Caco-2 (cell line): ENCODE measurements at places on chromosomes 16 and 17. TPM values are rescaled to one million over a fixed set of nuclear protein-coding genes. Genes with fewer than 3 reads are reported as not detected.

- DNase-seq = no peak
- H3K27me3 ChIP-seq = no peaks in the 10 kb centered on the region
- peak overlapping the region; percentile 98 for H3K27ac ChIP-seq
- peaks cover 54% of the 10 kb centered on the region for H3K4me1 ChIP-seq
- peaks cover 7% of the 10 kb centered on the region for H3K36me3 ChIP-seq
These were observed 46.8 kb downstream of the FOXK2 start for GRCh38 chr17:82566129-82566960.

- H3K27me3 ChIP-seq = no peaks in the 10 kb centered on the region
- no peak overlapping the region for H3K4me3 ChIP-seq
- no peaks in the 10 kb centered on the region for H3K36me3 ChIP-seq
These were observed 28.6 kb upstream of the PIK3R6 start for GRCh38 chr17:8896087-8896486.

GRCh38 chr17:80461528-80462160 lies 14.8 kb downstream of the NPTX1 start:
- no peak overlapping the region for H3K27ac ChIP-seq
- no peak for DNase-seq
- no peaks in the 10 kb centered on the region for H3K27me3 ChIP-seq
- no peaks in the 10 kb centered on the region for H3K36me3 ChIP-seq
- H3K4me3 ChIP-seq = no peak overlapping the region
- no peaks in the 10 kb centered on the region for H3K4me1 ChIP-seq

- H3K4me1 ChIP-seq = no peaks in the 10 kb centered on the region
- no peak for DNase-seq
- no peaks in the 10 kb centered on the region for H3K27me3 ChIP-seq
- no peaks in the 10 kb centered on the region for H3K36me3 ChIP-seq
- no peak overlapping the region for H3K4me3 ChIP-seq
- no peak overlapping the region for H3K27ac ChIP-seq
These were observed 2.7 kb downstream of the MYH13 start for GRCh38 chr17:10370016-10370608.

GRCh38 chr16:56363781-56364565 lies 61.4 kb downstream of the AMFR start:
- no peak for DNase-seq
- H3K27me3 ChIP-seq = no peaks in the 10 kb centered on the region
- H3K4me3 ChIP-seq = no peak overlapping the region
- peaks cover 1% of the 10 kb centered on the region for H3K36me3 ChIP-seq

DNA sequence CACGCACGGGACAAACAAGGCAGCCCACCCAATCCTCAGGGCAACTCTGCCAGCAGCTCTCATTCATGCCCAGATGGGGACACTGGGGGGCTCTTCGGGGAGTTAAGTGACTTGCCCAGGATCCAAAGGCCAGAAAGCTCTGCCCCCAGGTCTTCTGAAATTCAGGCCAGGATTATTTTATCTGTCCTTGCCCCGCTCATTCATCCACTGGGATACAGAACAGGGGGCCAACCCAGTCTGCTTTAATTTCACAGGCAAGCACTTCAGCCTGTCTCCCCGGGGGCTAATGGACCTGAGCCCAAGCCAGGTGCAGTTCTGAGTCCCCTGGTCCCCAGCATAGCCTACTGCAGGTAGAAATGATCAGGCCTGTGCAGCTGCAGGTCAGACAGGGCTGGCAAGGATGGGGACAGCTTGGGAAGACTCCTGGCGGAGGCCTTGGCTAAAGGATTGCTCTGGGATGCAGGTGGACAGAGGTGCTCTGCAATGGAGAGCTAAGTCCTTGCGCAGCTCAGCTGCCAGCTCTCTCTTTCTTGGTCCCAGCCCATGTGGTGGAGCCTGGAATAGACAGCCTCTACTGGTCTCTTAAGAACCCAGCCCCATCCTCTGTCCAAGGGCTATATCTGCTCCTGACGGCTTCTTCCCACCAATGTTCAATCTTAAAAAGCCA lies 766 bp upstream of the B3GNT9 start:
- peak overlapping the region; percentile 85 for H3K27ac ChIP-seq
- no peaks in the 10 kb centered on the region for H3K27me3 ChIP-seq
- peaks cover 4% of the 10 kb centered on the region for H3K4me1 ChIP-seq
- H3K4me3 ChIP-seq = peak overlapping the region; percentile 75; the same call in 1 of the 2 replicates
- no peak for DNase-seq

- H3K27ac ChIP-seq = no peak overlapping the region
- no peaks in the 10 kb centered on the region for H3K36me3 ChIP-seq
- no peak for DNase-seq
- peaks cover 2% of the 10 kb centered on the region for H3K4me1 ChIP-seq
- no peaks in the 10 kb centered on the region for H3K27me3 ChIP-seq
These were observed 5.6 kb downstream of the RAP1GAP2 start for GRCh38 chr17:2801841-2802240.

DNA sequence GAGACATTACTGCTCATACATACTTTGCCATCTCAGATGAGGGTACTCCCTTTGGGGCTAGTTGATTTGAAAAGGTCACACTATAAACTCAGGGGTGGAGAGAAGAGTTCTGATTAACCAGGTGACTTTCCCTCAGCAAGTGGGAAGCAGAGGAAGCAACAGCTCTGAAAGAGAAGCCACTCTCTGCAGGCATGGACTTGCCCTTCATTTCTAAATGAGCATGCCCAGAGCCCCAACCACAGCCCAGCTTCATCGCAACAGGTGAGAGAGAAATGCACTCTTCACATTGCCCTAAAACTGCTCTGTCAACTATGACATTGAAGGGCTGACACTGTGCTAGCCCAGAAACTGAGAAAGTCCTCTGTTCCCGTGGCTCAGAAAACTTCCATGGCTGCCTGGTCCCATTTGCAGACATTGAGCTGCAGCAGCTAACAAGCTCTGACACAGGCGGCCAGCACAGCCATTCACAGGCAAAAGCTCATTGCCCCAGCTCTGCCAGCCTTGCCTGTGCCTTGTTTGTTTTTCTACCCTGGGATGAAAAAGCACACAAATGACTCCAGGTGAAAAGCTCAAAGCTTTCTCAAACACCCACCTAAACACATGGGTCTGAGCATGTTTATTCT lies 419.8 kb upstream of the DYNLRB2 start:
- H3K4me3 ChIP-seq = no peak overlapping the region
- DNase-seq = no peak
- H3K27ac ChIP-seq = no peak overlapping the region

- no peak overlapping the region for H3K4me3 ChIP-seq
- DNase-seq = no peak
- no peak overlapping the region for H3K27ac ChIP-seq
- peaks cover 7% of the 10 kb centered on the region; the same call in 1 of the 2 replicates for H3K4me1 ChIP-seq
- no peaks in the 10 kb centered on the region for H3K27me3 ChIP-seq
These were observed 107.5 kb downstream of the NOG start for GRCh38 chr17:56700919-56701420.

- no peak overlapping the region for H3K4me3 ChIP-seq
- no peak overlapping the region for H3K27ac ChIP-seq
- no peaks in the 10 kb centered on the region; the same call in 1 of the 2 replicates for H3K36me3 ChIP-seq
These were observed 125.0 kb downstream of the PHKB start for GRCh38 chr16:47586121-47586520.

GRCh38 chr17:57834146-57834741 lies 15.6 kb downstream of the MRPS23 start:
- H3K27me3 ChIP-seq = no peaks in the 10 kb centered on the region
- H3K4me1 ChIP-seq = peaks cover 10% of the 10 kb centered on the region; the same call in 1 of the 2 replicates
- H3K36me3 ChIP-seq = no peaks in the 10 kb centered on the region; the same call in 1 of the 2 replicates
- H3K27ac ChIP-seq = no peak overlapping the region
- DNase-seq = peak; percentile 34

DNA sequence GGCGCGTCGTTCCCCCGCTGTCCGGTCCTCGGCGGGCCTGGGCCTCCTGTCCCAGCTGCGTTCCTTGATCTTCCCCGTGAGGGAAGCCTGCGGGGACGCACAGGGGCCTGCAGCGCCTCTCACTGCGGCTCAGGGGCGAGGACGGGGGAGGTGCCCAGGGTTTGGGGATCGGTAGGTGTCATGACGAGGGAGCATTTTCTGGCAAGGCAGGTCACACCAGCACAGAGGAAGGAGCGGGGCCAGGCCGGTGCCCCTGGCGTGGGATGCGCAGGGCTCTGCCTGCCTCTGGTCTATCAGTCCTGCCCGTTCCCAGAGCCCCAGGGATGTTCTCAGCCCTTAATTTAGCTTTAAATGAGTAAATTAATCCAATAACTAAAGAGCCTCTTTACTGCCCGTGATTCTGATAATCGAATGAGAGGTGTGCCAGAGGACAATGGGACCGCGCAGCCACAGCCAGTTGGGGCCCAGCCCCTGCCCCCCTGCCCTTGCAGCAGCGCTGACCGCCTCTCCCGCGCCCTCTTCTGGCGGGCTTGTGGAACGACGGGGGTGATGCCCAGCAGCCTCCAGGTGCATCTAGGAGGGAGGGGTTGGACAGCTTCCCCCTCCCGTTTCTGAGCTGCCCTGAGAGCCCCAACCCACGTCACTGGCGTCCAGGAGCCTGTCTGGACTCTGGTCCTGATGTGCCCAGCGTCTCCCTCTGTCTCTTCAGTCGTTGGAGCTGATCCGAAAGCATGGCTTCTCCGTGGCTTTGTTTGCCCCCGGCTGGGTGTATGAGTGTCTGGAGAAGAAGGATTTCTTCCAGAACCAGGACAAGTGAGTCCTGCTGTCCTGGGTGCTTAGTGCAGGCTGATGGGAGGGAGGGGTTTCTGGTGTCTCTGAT lies 7.9 kb downstream of the ENGASE start:
- no peaks in the 10 kb centered on the region for H3K27me3 ChIP-seq
- H3K4me1 ChIP-seq = no peaks in the 10 kb centered on the region
- H3K27ac ChIP-seq = no peak overlapping the region

- H3K36me3 ChIP-seq = no peaks in the 10 kb centered on the region
- H3K4me1 ChIP-seq = no peaks in the 10 kb centered on the region
- H3K27ac ChIP-seq = no peak overlapping the region
- DNase-seq = no peak
- H3K4me3 ChIP-seq = no peak overlapping the region
These were observed 1.7 kb upstream of the MPO start for GRCh38 chr17:58282442-58282841.

DNA sequence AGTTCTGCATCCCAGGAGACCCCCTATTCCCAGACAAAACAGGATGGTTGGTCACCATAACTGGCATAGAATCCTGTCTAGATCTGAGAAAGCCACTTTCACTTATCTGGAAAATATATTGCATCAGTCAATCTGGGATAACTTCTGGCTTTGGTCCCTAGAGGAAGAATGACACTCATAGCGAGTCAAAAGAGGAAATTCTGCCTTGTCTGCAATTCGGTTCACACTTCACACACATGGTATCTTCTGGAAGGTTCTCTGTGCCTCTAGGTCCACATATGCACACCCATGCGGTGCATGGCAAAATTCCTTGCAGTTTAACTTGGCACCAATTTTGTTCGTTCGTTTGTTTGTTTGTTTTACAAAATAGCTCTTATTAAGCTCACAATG lies 49.2 kb upstream of the WSCD1 start:
- no peaks in the 10 kb centered on the region for H3K4me1 ChIP-seq
- H3K27ac ChIP-seq = no peak overlapping the region
- no peak overlapping the region for H3K4me3 ChIP-seq
- H3K36me3 ChIP-seq = no peaks in the 10 kb centered on the region

- 0 out of 2 replicates have a peak, but pooled peaks cover 3% of the 10 kb centered on the region for H3K4me1 ChIP-seq
- H3K27ac ChIP-seq = no peak overlapping the region
- H3K27me3 ChIP-seq = no peaks in the 10 kb centered on the region; the same call in 1 of the 2 replicates
- H3K4me3 ChIP-seq = no peak overlapping the region
- H3K36me3 ChIP-seq = no peaks in the 10 kb centered on the region
- peak; percentile 31 for DNase-seq
These were observed 21.1 kb upstream of the PHF12 start for GRCh38 chr17:28972437-28972836.

DNA sequence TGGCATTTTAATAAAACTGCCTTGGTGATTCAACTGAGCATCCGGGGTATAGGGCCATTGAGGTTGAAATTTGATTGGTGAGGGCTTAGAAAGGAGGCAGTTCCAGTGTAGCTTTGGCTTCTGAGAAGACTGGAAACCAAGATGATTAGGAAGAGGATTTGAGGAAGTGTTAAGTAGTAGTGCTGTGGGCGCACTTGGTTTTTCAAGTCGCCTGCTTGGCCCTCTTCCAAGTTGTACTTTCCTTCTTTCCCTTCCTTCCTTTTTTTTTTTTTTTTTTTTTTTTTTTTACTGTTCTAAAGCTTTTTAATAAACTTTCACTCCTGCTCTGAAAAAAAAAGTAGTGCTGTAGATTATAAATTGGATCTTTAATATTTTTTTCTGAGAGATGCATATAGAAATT lies 320.5 kb downstream of the UTP18 start:
- DNase-seq = no peak
- H3K4me1 ChIP-seq = no peaks in the 10 kb centered on the region
- no peak overlapping the region for H3K4me3 ChIP-seq
- no peak overlapping the region for H3K27ac ChIP-seq

- H3K4me1 ChIP-seq = peaks cover 27% of the 10 kb centered on the region
- peak overlapping the region; percentile 71 for H3K27ac ChIP-seq
- no peak overlapping the region for H3K4me3 ChIP-seq
- DNase-seq = no peak
- H3K27me3 ChIP-seq = no peaks in the 10 kb centered on the region
These were observed 336.9 kb downstream of the SOX9 start for GRCh38 chr17:72457712-72458111.

GRCh38 chr17:10516638-10517037 lies 1.7 kb downstream of the MYH1 start:
- no peaks in the 10 kb centered on the region for H3K4me1 ChIP-seq
- H3K27ac ChIP-seq = no peak overlapping the region
- H3K27me3 ChIP-seq = no peaks in the 10 kb centered on the region

- no peak overlapping the region for H3K4me3 ChIP-seq
- H3K36me3 ChIP-seq = peaks cover 1% of the 10 kb centered on the region; the same call in 1 of the 2 replicates
- H3K4me1 ChIP-seq = peaks cover 34% of the 10 kb centered on the region
These were observed 1.7 kb upstream of the DBNDD1 start for GRCh38 chr16:90020838-90021382.

- H3K27ac ChIP-seq = no peak overlapping the region
- no peak for DNase-seq
- H3K27me3 ChIP-seq = no peaks in the 10 kb centered on the region
- H3K36me3 ChIP-seq = peaks cover 2% of the 10 kb centered on the region
- no peak overlapping the region for H3K4me3 ChIP-seq
- H3K4me1 ChIP-seq = no peaks in the 10 kb centered on the region
These were observed 66.1 kb downstream of the SMG6 start for GRCh38 chr17:2237521-2237921.

DNA sequence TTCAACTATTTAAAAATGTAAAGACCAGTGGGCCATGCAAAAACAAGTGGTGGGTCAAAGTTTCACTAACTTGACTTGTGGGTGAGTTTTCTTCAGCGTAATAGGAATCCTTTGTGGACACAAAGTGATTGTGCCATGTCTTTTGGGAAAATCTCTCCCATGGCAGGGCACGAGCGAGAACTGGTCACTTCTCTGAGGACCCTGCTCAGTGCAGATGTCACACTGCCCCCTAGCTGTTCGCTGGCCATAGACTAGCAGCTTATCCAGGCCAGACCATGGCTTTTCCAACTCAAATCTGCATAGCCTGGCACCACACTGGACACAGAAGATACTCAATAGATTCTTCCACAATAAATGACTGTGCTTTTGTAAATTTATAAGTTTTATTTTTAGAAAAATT lies 306.0 kb upstream of the CCL2 start:
- H3K36me3 ChIP-seq = no peaks in the 10 kb centered on the region
- H3K4me1 ChIP-seq = no peaks in the 10 kb centered on the region
- no peaks in the 10 kb centered on the region for H3K27me3 ChIP-seq
- no peak overlapping the region for H3K4me3 ChIP-seq
- DNase-seq = peak; percentile 45

PIK3R5 gene
- not detected in 2 replicates for total RNA-seq

NXN gene
- 68.4 and 76.7 TPM in 2 replicates for total RNA-seq

KCNH6 gene
- total RNA-seq = not detected in 2 replicates

KRTAP2-3 gene
- total RNA-seq = 3.7 and 4.9 TPM in 2 replicates

KRT34 gene
- not detected in 2 replicates for total RNA-seq

CRYM gene
- total RNA-seq = 0.39 TPM in 1 of 2 replicates, not detected in the other

C16orf92 gene
- total RNA-seq = not detected in 2 replicates
